Stimulated activated CD4-positive, alpha-beta T cell treated with anti-CD3 and anti-CD28 coated beads, Interleukin-15, amount 100 ng/mL, for 1 hour (primary cell): ENCODE measurements at places on chromosomes 13 and 19.

DNA sequence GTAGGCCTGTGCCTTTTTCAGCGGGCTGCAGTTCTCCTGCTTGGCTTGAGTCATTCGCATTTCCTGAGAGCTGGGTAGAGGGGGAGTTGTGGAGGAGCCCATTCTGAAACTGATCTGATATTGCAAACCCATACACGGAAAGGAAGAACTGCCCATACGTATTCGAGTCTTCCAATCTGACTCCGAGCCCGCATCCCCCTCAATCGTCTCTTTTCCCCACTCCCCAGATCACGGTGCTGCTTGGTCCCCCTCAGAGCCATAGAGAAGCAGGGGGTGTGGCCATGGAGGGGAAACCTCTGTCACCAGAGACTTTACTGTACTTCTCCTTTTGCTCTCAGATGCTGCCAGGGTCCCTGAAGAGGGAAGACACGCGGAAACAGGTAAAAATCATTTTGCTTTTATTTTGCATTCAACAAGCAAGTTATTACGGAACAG, at the start of gene CD22:
TSS of gene CD22 (plus strand) at position 337 of the 435 bp plus-strand sequence. CDS start 2,854 bp downstream, outside the sequence.
- no peak for DNase-seq

DNA sequence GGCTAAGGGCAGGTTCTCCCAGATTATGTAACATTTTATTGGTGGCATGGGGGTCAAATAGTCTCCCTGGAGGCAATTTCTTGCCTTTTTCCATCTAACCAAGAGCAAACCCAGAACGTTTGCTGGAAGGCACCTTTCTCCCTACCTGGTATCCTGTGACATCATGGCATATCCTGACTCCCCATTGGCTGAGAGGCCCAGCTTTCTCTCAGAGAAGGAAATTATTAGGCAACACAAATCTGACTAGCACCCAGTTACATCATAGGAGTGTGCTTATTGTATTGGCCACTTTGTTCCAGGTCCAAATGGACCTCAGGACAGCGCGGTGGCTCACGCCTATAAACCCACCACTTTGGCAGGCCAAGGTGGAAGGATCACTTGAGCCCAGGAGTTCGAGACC, 13.0 kb downstream of the NTN5 start:
- DNase-seq: no peak

- DNase-seq: no peak
Measured at GRCh38 chr19:33649627-33650305, 28.0 kb downstream of the CHST8 start.

GRCh38 chr13:37715606-37716015, 117.0 kb upstream of the POSTN start:
- DNase-seq: no peak

DNA sequence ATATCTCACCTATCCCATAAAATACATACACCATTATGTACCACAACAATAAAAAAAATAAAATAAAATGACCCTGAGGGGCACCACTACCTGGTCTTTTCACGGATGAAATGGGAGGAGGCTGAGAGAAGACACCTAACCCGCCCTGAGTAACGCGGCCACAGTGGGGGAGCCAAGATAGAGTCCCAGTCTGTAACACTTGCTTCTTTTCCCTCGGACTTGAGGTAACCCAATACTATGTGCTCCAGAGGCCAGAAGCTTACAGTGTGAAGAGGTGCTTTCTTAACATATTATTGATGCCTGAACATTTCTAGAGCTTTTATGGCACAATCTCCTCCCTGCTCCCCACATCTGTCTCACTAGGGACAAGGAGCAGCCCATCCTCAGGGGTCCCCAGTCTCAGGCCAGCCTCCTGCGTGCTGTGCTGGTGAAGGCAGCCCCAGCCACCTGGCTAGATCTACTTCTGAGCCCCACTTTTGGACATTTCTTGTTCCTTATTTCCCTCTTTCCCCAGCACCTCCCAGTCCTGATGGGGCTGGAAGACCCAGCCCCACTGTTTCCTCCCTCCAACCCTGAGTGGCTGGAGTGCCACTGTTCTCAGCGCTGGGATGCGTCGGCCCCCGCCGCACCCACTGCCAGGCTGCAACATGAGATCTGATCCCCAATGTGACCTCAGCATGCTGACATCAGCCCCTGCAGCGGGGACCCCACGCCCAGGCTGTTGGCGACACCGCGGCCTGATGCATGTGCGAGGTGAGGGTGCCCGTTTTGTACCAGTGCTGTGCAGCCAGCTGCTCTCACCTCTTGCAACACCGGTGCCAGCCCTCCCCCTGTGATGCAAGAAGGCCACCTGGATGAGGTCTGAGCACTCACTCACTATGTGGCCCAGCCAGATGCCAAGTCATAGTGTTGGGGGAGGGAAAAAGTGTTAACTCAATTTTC, 143.3 kb downstream of the DCLK1 start:
- no peak for DNase-seq

- DNase-seq: no peak
Measured at GRCh38 chr19:4016903-4017638, 9.5 kb downstream of the PIAS4 start.

DNA sequence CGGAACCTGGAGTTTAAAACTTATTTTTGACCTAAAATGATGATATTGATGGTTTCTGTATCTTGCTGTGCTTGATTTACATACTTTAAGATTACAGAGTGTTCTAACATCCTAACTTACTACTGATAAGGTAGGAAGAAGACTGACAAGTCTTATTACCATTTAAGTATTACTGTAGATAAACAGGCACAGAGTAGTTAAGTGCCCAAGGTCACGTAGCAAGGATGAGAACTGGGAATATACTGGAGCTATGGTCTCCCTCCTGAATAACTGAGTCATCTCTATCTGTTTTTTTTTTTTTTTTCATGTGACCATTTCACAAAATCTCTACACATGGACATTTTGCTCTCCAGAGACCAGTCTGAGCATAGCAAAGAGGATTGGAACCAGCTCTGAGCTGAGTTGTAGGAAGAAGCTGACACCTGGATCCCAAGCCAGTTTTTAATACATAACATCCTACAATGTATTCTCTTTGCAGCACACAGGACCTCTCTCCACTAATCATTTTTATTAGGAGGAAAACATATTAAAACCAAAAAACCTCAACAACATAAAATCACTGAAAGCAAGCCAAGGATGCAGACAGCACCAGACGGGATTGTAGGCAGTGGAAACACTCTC, 173.5 kb downstream of the DNAJC15 start:
- DNase-seq: no peak

GRCh38 chr13:21202767-21203531, 26.5 kb downstream of the MRPL57 start:
- DNase-seq: no peak

DNA sequence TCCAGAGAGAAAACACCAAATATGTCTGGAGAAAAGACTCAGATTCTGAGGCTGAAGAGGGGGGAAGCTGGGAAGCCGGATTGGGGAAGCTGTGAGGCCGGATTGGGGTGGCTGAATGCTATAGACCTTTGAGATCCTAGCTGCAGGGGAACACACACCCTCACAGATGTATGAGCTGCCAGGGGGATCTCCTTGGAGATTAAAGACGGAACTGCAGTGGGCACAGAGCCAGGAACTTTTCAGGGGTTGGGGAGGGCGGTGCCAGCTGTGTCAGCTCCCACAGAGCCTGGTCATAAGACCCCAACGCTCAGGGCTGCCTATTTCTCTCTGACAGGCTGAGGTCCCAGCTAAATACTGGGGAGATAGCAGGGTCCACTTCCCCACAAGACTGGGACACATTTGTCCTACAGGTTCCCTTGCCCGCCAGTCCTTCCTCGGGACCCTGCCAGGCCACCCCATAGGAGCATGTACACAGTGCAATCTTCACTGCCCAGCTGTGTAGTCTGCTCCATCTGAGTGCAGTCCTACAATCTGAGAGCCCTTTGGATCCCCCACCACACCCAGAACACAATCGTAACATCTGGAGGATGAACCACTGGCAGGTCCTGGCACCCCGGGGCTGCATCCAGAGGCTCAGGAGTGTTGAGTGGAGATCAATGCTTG, 1893.9 kb downstream of the PCDH9 start:
- DNase-seq: no peak

- DNase-seq: peak; percentile 85
Measured at GRCh38 chr13:19633479-19634255, at the start of gene MPHOSPH8. MPHOSPH8 (plus strand) TSS chr13:19633659; CDS start chr13:19633749, 90 bp downstream.

GRCh38 chr19:2820112-2820702, 539 bp downstream of the ZNF554 start:
- DNase-seq: no peak

DNA sequence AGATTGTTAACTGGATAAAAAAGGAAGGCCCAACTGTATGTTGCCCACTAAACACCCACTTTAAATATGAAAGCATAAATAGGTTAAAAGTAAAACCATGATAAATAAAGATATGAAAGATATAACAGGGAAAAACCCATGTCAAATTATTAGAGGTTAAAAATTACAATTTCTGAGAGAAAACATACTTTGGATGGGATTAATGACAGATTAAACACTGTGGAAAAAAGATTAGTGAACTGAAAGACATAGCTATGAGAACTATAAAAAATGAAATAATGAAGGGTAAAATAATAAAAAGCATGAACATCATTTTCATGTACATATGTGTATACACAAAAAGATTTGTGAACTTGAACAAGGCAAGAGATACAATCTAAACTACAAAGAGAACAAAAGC, 2.2 kb upstream of the ZNF577 start:
- no peak for DNase-seq

DNA sequence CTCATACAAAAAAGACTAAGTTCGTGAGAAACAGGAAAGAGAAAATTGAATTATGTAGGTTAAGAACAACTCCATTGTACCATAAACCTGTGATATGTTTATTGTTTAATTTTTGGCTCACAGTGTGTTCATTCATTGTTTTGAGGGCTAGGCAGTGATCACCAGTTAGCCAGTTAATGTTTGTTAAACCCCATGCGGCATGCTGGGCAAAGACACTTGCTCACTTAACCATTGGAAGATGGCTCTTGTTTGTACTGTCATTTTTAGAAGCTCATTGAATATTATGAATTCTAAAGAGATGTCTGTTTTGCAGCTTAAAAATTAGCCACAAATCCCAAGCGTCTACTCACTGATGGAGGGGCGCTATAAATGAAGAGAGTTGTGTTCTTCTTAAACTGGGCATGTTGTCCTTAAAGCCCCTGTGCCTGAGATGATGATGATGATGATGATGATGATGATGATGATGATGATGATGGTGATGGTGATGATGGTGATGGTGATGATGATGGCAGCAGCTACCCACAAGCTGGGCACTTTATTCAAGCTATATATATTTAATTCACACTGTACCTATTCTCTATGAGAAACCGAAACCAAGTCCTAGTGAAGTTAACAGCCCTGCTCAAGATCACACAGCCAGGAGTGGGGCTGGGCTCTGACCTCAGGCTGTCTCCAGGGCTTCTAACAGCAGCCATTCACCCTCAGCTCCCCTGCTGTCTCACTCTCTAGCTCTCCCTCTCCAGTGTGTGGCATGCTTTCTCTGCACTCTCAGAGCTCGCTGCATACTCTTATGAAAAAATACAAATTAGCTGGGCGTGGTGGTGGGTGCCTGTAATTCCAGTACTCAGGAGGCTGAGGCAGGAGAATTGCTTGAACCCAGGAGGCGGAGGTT, 169.1 kb downstream of the SHISA2 start:
- no peak for DNase-seq

- no peak for DNase-seq
Measured at GRCh38 chr13:51927129-51927528, 65.4 kb downstream of the CCDC70 start.

GRCh38 chr13:30148786-30149185, 158.6 kb downstream of the KATNAL1 start:
- DNase-seq: no peak

DNA sequence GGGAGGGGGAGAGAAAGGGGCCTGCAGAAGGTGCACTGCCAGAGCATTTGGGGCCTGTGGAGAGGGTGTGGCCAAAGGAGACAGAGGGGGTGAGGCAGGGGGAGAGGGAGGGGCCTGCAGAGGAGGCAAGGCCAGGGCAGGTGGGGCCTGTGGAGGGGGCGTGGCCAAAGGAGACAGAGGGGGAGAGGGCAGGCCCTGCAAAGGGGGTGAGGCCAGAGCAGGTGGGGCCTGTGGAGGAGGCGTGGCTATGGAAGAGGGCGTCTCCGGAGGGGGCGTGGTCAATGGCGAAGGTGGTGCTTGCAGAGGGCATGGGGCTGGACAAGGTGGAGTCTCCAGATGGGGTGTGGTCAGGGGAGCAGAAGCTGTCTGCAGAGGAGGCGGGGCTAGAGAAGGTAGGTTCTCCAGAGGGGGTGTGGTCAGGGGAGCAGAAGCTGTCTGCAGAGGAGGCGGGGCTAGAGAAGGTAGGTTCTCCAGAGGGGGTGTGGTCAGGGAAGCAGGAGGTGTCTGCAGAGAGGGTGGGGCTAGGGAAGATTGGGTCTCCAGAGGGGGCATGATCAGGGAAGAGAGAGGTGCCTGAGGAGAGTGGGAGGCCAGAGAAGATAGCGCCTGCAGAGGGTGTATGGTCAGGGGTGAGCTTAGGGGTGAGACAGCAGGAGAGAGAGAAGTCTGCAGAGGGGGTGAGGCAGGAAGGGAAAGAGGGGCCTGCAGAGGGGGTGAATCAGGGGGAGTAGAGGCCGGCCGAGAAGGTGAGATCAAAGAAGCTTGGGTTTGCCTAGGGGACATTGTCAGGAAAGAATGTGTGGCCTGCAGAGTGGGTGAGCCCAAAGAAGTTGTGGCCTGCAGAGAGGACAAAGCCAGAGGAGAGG, 3.4 kb downstream of the PRR36 start:
- no peak for DNase-seq

- DNase-seq: no peak
Measured at GRCh38 chr13:26600343-26600742, 42.9 kb downstream of the WASF3 start.

GRCh38 chr13:29817604-29818378, 32.6 kb downstream of the UBL3 start:
- DNase-seq: no peak

DNA sequence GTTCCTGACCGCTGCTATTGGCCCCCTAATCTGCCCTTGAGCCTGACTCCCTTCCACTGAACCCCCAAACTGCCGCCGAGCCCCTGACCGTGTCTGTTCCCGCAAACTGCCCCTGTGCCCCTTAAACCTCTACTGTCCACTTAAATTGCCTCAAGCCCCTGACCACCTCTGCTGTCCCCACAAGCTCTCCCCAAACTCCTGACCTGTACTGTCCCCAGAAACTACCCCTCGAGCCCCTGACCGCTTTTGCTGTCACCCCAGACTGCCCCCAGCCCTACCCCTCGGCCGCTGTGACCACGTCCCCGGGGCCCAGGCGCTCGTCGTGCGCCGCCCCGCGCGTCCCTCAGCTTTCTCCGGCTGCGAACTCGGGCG, 382 bp downstream of the ZNF77 start:
- DNase-seq: no peak

- DNase-seq: no peak
Measured at GRCh38 chr19:35514282-35514809, 897 bp upstream of the DMKN start.

GRCh38 chr13:76974618-76974975, 17.3 kb upstream of the CLN5 start:
- DNase-seq: no peak

- no peak for DNase-seq
Measured at GRCh38 chr13:109447667-109448066, 338.7 kb downstream of the IRS2 start.
